ENCODE measurements at places on chromosomes 7 and 10. TPM values are rescaled to one million over a fixed set of nuclear protein-coding genes. Genes with fewer than 3 reads are reported as not detected.

DNA sequence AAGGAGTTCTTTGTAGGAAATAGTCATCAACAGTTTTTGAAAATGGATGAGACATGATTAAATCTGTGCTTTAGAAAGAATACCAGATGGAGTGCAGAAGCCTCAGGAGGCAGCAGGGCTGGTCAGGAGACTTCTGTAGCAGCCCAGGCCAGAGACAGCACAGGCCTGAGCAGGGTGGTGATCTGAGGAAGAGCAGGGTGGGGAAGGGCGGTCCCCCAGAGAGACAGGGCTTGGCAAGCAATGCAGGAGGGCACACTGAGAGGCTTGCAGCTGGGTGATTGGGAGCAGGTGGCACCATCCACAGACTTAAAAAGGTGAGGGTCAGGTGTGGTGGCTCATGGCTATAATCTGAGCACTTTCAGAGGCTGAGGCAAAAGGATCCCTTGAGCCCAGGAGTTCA lies 4.3 kb upstream of the SMKR1 start:
- no peak for DNase-seq

The LIPN gene
- 0.32 TPM for total RNA-seq

- no peak for DNase-seq
Observed at GRCh38 chr7:153130052-153130451, 370.5 kb downstream of the ACTR3B start.

The CALHM1 gene
- not detected for total RNA-seq
